ENCODE measurements at places on chromosomes 11 and 22.

- no peak overlapping the region for H3K27ac ChIP-seq
- no peaks in the 10 kb centered on the region for H3K36me3 ChIP-seq
- H3K4me1 ChIP-seq: no peaks in the 10 kb centered on the region
- H3K27me3 ChIP-seq: no peaks in the 10 kb centered on the region
- no peak for DNase-seq
These were observed 45.2 kb downstream of the SC5D start for GRCh38 chr11:121337740-121338272.

GRCh38 chr11:72369743-72370142, 64.6 kb downstream of the CLPB start:
- no peaks in the 10 kb centered on the region for H3K27me3 ChIP-seq
- H3K27ac ChIP-seq: no peak overlapping the region
- no peak overlapping the region for H3K4me3 ChIP-seq

DNA sequence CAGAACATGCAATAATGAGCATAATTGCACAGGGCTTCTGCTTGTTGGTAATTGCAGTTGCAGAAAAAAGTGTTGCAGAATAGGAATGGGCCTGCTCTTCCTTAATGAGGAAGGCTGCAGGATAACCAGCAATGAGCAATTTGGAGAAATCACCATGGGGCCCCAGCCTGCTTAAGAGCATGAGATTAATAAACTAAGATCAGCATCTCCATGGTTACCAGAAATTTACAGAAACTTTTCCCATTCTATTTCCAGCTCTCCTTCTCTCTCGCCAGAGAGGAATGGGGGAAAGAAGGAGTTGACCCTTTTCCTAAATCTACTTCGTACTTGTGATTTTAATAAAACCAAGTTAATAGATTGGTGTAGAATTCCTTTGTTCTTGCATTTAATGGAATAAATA, 80.9 kb upstream of the CSNK2A3 start:
- H3K27ac ChIP-seq: no peak overlapping the region
- no peak for DNase-seq
- H3K27me3 ChIP-seq: no peaks in the 10 kb centered on the region
- H3K4me3 ChIP-seq: no peak overlapping the region
- no peaks in the 10 kb centered on the region for H3K36me3 ChIP-seq

DNA sequence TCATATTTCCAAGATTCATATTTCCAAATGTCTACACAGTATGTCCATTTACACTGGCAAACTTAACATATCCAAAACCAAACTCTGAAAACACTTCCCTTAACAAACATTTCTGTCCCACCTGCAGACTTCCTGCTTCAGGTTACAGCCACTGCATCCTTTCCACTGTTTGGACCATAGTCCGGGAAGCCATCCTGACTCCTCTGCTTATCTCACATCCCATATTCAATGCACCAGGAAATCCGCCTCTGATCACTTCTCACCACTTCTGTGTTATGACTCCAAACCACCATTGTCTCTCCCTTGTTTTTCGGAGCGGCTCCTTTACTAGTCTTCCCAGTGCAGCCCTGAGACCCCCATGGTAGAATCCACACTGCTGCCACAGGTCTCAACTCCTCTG, 30.1 kb downstream of the HIRA start:
- no peak for DNase-seq
- H3K27me3 ChIP-seq: no peaks in the 10 kb centered on the region
- H3K27ac ChIP-seq: no peak overlapping the region
- peaks cover 39% of the 10 kb centered on the region for H3K36me3 ChIP-seq
- H3K4me1 ChIP-seq: no peaks in the 10 kb centered on the region

Data from H9 (cell line).